Renal cortical epithelial cell (primary cell): ENCODE measurements at places on chromosomes 6 and 20.

DNA sequence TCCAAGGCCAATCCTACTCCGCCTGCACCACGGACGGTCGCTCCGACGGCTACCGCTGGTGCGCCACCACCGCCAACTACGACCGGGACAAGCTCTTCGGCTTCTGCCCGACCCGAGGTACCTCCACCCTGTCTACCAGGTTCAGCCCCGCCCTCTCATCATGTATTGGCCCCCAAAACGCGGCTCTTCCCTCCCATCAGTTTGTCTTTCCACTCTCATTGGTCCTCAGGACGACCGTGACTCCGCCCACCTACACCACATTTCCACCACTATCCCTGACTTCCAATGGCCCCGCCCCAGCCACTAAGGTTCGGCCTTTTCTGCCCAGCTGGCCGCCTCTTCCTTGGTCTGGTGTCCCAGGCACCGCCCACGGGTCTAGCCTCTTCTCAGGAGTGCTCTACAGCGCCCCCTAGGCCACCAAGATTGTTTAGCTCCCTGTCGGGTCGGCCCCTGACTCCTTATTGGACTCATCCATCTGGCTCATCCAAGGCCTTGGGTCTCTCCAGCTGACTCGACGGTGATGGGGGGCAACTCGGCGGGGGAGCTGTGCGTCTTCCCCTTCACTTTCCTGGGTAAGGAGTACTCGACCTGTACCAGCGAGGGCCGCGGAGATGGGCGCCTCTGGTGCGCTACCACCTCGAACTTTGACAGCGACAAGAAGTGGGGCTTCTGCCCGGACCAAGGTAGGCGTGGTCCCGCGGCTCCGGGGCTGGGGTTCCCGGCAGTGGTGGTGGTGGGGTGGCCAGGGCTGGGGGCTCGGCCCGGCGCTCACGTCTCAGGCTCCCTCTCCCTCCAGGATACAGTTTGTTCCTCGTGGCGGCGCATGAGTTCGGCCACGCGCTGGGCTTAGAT, 3.1 kb downstream of the MMP9 start:
- DNase-seq = peak; percentile 44

DNA sequence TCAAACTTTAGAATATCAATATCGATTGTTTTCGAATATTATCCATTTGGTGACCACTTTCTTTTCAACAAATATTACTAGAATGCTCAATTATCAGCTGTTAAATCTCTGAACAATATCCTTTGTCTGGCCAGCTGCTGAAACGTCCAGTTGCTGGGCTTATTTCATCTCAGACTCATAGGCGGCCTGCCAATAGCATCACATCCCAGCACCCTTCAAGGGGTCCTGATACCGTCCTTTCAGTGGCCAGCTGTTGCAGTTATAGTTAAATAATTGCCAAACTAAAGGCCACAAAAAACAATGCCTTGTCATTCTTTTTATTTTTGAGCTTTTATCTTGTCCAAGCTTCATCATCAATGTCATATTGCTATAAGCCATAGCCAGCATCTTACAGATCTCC, 1006.8 kb upstream of the MANEA start:
- DNase-seq = no peak

DNA sequence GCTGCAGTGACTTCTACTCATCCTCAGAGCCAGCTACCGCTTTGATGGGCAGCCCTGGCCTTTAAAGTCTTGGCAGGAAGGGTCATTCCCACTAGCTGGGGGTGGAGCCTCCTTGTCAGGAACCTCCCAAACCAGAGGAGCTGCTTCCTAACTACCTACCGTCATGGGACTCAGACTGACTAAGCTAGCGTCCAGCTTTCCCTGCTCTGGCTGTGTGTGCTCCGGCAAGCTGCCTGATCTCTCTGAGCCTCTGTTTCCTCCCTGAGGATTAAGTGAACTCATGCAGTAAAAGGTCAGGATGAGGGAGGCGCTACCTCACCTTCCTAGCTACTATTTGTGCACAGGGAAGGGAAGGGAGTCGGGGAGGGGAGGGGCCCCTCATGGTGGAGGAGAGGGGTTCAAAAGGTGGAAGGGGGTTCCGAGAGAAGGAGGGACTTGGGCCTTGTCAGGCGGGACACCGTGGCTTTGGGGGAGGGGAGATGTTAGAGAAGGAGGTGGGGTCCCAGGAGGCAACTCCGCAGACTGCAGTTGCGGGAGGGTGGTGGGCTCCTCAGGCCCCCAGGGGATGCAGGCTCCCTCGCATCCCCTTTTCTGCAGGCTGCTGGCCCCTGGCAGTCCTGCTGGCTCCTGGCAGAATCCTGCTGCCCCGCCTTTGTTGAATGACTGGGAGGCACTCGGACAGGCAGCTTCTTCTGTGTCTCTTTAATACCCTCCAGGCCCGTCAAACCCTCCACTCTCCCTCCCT, 9.8 kb downstream of the DUSP15 start:
- peak; percentile 33 for DNase-seq

GRCh38 chr6:55003719-55004430, 157.3 kb downstream of the FAM83B start:
- DNase-seq = no peak

- DNase-seq = peak; percentile 57
Measured at GRCh38 chr6:127069659-127070279, 48.7 kb upstream of the RSPO3 start.

GRCh38 chr20:23966927-23967615, 21.5 kb downstream of the GGTLC1 start:
- DNase-seq = no peak

GRCh38 chr6:106133040-106133439, 46.9 kb downstream of the PRDM1 start:
- DNase-seq = no peak

DNA sequence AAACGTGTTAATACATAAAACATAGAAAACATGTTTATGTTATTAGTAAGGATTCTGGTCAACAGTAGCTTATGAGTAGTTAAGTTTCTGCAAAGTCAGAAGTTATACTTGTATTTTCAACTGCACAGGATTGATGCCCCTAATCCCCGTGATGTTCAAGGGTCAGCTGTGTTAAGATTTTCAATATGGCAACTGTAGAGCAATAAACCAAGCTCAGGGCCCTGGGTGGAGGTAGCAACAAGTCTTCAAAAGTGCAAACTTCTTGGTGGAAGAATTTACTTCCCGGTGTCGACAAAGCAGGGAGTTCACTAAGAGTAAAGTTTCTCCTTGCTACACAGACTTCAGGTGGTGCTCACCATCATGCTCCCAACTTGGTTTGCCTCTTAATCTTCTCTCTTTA, 4.1 kb upstream of the BCAS1 start:
- no peak for DNase-seq

DNA sequence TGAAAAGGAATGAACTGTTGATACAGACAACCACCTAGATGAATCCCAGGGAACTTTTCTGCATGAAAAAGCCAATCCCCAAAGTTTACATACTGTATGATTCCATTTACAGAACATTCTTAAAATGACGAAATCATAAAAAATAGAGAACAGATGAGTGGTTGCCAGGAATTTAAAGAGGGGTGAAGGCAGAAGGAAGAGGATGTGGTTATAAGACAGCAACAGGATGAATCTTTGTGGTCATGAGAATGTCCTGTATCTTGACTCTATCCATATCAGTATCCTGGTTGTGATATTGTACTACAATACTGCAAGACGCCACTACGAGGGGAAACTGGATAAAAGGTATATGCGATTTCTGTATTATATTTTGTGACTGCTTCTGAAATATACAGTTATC, 70.1 kb upstream of the EMILIN3 start:
- DNase-seq = peak; percentile 4

- no peak for DNase-seq
Measured at GRCh38 chr20:24612799-24613775, 143.7 kb downstream of the SYNDIG1 start.

GRCh38 chr6:46563924-46564323, 72.7 kb upstream of the RCAN2 start:
- no peak for DNase-seq

DNA sequence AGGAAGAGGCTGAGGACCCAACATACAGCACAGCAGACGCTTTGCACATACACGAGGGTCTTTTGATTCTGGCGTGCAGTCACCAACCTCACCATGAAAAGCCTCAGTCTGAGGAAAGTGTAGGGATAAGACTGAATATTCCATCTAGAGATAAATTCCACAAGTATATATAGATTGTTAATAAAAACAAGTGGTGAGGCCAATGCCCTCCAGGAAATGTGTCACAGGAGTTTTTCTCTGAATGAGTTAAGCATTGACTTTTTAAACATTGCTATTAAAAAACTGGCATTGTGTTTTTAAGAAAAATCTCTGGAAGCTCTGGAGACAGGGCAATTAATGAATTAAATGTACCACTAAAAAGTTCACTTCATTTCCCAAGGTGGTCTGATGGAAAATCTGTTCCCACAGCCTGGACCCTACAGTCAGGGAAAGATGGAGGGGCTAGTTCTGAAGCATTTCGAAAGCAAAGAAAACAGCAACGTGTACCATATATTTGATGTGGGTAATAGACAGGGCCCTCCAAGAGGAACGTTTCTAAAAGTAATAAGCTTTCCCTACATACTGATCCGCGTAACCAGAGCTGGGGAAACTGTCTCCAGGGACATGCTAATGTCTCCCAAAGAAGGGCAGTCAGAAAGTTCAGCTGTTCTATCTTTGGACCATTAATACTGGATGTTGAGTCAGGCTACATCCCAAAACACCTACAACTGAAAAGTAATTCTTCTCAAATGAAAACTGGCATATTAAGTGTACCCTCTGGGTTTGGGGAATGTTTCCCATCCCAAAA, 301.1 kb downstream of the FOXC1 start:
- DNase-seq = peak; percentile 53

DNA sequence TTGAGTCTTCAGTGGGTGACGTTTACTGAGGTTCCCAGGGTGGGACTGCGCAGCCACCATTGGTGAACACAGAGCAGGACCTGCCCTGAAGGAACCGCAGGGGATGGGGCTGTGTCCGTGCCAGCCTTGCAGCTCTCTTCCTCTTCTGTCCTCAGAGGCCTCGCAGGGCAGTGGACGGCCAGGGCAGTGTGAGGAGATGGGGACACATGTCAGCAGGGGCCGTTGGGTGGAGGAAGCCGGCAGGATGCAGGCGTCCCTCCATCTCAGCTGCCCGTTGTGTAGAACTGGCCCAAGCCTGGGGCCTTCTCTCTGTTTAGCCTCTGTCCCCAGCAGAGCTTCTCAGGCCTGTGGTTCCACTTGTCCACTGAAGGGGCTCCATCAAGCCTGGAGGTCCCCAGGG, 53.6 kb upstream of the SMOC2 start:
- no peak for DNase-seq

DNA sequence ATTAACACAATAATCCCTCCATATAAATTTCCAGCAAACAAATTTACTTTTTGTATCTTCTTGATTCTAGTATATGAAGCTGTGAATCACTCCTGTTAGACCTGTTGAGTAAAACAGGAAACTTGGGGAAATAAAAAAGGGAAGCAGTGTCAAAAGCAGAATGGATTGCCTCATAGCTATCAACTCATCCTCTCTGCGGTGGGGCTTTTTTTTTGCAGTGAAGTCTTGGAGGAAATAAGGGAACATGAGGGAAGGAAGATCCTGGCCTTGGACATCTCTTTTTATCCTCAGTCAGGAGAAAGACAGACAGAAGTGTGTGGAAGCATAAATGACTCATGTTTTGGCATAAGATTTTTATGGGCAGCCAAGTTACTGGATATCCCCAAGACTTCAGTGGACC, 332.5 kb downstream of the TFAP2A start:
- DNase-seq = no peak
